ENCODE measurements at places on chromosomes 12 and 14. TPM values are rescaled to one million over a fixed set of nuclear protein-coding genes. Genes with fewer than 3 reads are reported as not detected.

- no peaks in the 10 kb centered on the region for H3K36me3 ChIP-seq
- DNase-seq: no peak
- H3K4me3 ChIP-seq: no peak overlapping the region
- H3K27me3 ChIP-seq: no peaks in the 10 kb centered on the region
- no peaks in the 10 kb centered on the region for H3K4me1 ChIP-seq
Observed at GRCh38 chr12:77161944-77162343, 96.6 kb upstream of the E2F7 start.

The BICDL1 gene
- total RNA-seq: 9.0 TPM

DNA sequence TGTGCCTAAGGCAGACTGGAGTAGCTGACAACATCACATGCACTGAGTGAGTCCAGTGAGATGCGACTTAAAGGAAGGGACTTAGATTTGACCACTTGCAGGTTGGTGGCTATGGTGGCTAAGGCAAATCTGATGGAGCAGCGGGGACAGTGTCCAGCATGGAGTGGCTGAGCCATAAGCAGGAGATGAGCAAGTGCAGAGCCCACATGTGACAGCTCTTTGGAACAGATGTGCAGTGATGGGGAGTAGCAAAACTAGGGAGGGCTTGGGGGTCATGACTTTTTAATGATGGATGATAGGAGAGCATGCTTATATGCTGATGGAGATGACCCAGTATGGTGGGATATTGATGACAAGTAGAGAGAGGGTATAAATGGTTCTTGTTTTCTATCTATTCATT is 80.2 kb downstream of the PELI2 start:
- H3K4me1 ChIP-seq: peaks cover 20% of the 10 kb centered on the region
- no peak overlapping the region for H3K27ac ChIP-seq
- DNase-seq: no peak
- H3K27me3 ChIP-seq: no peaks in the 10 kb centered on the region

- no peaks in the 10 kb centered on the region for H3K27me3 ChIP-seq
- no peak overlapping the region for H3K27ac ChIP-seq
- no peaks in the 10 kb centered on the region for H3K36me3 ChIP-seq
- no peaks in the 10 kb centered on the region for H3K4me1 ChIP-seq
- H3K4me3 ChIP-seq: no peak overlapping the region
- no peak for DNase-seq
Observed at GRCh38 chr12:129325566-129325965, 472.3 kb downstream of the GLT1D1 start.

The ALKBH1 gene
- total RNA-seq: 12.5 TPM

The SOAT2 gene
- not detected for total RNA-seq

The TSPAN8 gene
- 15.3 TPM for total RNA-seq
